NCI-H1092 (cell line): ENCODE measurements at places on chromosomes 2 and 18.
A peak's percentile ranks its signal among the peaks of the same experiment; 100 is the strongest.

GRCh38 chr18:58998401-58999203, 133.9 kb downstream of the ZNF532 start:
- no peak for DNase-seq

- peak; percentile 57 for DNase-seq
These were observed 27.0 kb downstream of the DNMT3A start for GRCh38 chr2:25314514-25315315.

GRCh38 chr2:64838817-64839216, 150.4 kb upstream of the SLC1A4 start:
- DNase-seq: no peak

GRCh38 chr2:28393114-28393836, 617 bp downstream of the FOSL2 start:
- DNase-seq: no peak

DNA sequence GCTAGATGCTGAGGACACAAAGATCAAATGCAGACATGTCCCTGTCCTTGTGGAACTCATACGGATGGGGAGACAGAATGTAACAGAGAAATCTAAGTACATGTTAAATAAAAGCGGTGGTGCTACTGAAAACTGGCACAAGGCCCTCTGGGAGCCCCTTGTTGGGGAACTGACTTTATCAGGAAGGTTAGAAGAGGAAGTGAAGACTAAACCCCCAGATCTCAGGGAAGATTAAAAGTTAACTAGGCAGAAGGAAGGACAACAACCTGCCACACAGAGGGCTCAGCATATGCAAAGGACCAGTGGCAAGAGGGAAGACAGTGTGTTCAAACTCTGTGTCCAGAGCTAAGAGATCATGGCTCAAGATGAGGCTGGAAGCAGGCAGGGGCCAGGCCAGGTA, 4.8 kb downstream of the CACNB4 start:
- DNase-seq: no peak

DNA sequence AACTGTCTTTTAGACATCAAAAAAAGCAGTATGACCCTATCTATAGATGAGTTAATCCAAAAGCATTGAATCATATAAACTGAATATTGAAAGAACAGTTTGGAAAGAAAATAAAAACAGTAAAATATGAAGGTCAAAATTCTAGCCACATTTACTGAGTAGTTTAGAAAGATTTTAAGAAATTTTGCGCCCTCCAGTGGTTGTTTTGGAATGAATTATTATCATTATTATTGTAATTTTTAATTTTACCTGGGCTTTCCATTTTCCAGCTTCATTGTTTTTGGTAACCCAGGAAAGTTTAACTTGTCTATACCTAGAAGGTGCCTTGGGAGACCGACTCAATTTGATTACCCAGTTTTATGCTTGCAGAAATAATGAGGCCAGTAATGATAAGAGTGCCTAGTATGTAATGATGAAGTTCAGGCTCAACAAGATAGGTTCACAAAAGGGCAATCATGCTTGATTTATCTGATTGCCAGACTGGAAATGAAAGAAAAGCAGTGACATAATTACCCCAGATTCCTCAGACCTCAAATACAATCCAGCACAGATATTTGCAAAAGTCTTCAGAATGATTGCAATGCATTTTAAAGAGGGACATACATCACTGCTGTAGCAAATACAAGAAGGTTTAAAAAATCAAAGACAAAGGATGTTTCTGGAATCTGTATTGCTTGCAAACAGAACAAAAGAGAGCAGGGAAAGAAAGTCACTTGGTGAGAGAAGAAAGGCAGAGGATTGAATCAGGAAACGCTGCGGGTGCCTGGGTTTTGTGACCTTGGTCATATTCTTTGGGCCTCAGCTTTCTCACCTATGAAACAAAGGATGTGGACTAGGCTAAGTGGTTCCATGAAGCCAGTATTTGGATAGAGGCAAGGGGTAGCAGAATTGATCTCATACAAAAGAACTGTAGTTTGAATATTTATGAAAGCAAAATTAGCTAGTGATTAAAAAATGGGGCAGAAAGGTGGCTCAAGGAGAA, 153.8 kb downstream of the MAP2 start:
- no peak for DNase-seq

DNA sequence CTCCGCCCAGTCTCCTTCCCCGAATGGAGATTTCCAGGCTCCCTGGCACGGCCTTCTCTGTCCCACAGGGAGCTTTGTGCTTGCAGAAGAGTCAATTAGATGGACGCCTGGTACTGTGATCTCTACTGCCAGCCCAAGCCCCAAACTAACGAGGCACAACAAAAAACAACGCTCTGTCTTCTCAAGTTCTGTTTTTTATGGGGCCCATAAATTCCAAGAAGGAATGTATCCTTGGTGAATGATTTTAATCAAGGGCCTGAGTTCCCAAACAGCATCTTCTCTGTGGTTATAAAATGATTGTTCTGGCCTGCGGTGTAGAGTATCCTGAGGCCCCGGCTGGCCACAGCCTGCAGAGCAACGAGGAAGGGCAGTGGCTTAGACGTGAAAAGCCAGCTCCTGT, 219.5 kb downstream of the CLIP4 start:
- no peak for DNase-seq

DNA sequence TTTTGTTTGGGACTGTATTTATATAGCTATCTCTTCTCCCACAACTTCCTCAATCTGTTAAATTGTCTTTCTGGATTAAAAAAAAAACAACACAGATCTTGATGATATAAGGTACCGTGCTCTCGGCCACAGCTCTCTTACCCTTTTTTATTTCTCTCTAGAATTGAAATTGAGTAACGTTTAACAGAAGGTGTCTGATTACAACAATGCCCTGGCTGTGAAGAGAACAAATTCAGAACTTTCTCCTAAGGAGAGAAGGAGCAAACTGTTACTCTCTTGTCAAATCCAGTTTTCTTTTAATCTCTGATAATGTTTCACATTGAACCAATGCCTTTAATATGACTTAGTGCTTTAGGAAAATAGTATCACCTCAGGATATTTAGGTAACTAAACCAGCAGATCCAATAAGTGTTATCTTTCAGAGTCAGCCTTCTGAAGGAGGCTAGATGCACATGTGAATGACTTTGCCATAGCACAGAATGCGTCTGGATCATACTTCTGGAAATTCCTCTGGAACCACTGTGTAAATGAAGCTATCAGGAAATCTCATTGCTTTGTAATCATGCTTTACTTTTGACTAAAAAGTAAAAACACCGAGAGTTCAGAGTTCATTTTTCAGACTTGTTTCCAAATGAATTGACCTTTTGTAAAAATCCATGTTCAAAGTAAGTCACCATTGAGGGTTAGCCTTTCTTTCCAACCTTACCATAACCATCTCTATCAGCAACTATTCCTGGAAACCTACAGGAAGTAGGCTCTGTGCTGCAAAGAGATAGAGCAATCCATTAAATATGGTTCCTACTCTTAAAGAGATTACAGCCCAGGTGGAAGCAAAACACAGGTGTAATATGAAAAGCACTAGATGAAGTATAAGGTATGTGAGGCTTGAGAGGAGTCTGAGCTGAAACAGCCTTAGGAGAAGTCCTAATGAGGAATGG, 147.0 kb upstream of the OSR1 start:
- DNase-seq: no peak

GRCh38 chr2:163953390-163953907, 217.6 kb upstream of the FIGN start:
- DNase-seq: no peak

DNA sequence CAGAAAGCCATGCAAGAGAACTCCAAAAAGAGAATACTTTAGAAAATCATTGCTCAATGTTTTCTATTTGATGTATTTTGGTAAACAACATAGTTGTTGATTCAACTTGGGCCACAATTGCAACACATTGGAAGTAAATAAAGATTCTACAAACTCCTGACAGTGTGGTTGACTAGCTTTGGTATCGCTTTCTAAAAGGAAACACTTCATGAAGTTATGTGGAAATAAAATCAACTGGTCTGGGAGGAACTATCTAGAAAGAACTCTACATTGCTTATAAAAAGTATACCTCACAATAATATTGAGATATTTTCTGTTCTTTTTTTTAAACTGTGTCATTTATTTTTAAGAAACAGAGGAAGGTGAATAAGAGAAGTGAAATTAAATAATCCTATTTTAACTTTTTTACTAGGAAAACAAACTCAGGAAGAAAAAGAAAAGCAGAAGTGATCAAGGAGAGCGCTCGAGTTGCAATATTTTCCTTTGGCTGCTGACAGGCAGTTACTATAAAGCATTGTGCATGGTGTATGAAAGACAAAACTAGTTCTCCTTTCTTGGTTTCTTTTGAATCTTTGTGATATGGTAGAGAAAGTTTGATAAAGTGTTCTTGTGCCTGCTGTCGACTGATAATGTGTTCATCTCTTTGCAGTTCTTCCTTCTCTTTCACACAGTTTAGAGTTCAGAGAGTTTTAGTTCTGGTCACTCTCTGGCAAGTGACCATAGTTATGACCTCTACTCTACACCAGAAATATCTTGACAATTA, 3.0 kb downstream of the DHRS9 start:
- DNase-seq: no peak

DNA sequence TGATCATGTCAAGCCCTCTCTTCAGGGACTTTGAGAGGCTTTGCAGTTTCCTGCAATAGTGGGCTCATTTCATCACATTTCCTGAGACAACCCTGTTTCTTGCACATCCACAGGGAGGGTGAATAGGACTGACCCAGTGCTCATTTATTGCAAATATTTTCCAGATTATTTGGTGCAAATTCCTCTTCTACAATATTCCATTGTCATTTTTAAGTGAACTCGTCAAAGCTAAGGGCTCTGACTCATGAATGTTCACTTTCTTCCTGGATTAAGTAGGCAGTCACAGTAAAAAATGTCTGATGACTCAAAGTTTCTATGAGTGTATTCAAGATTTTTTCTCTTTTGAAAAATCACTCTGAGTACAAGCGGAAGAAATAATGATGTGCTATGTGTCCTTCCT, 225.5 kb upstream of the GALNT5 start:
- no peak for DNase-seq

DNA sequence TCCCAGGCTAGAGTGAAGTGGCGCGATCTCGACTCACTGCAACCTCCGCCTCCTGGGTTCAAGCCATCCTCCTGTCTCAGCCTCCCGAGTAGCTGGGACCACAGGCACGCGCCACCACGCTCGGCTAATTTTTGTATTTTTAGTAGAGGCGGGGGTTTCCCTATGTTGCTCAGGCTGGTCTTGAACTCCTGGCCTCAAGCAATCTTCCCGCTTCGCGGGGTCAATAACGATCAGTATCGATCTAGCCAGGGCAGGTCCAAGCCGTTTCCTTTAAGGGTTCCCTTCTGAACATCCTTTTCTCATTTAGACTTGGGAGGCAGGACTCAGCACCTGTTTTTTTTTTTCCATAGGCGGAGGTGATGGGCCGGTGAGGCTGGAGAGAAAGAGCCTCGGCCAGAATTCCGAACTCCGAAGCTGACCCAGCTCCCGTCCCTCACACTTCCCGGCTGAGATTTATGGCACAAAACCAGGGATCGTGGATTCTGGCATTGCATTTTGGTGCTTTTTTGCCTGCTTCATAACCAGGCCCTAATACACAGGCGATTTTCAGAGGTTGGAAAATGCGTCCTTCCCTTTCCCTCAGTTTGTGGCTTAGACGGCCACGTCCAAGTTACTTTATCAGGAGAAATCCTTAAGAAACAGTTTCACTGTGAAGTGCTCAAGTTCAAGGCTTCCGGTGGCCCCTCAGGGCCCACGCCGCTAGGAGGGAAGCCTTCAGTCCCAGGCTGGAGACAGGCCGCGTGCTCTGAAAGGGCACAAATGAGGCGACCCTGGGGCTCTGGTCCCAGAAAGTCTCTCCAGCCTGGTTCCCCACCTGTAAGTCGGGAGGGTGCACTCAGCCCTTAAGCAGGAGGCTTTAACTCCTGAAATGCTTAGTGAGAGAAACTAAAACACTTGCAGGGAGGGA, 998 bp upstream of the SLC66A3 start:
- no peak for DNase-seq
